ENCODE measurements at places on chromosomes 4 and X. TPM values are rescaled to one million over a fixed set of nuclear protein-coding genes. Genes with fewer than 3 reads are reported as not detected.

FGD1 gene
- total RNA-seq, result 2.9 TPM

TSPAN5 gene
- 8.9 TPM for total RNA-seq

ADAM29 gene
- not detected for total RNA-seq

UGT2B11 gene
- total RNA-seq, result not detected

SH3D19 gene
- total RNA-seq, result 11.5 TPM

NOX1 gene
- not detected for total RNA-seq

HSFX1 gene
- total RNA-seq, result 0.29 TPM

NEUROG2 gene
- total RNA-seq, result 0.26 TPM

LIMCH1 gene
- total RNA-seq, result 54.1 TPM

TMEM271 gene
- not detected for total RNA-seq

PAGE5 gene
- 464 TPM for total RNA-seq

OTC gene
- total RNA-seq, result not detected

SPANXA1 gene
- 18.7 TPM for total RNA-seq

LONRF3 gene
- total RNA-seq, result 10.3 TPM

PNCK gene
- 2.5 TPM for total RNA-seq

PDCL2 gene
- total RNA-seq, result 3.0 TPM

ADH5 gene
- total RNA-seq, result 96.2 TPM

AWAT2 gene
- total RNA-seq, result not detected

MTNR1A gene
- 0.49 TPM for total RNA-seq

COX7B2 gene
- total RNA-seq, result 5.8 TPM

GABRQ gene
- total RNA-seq, result not detected

HDAC8 gene
- 37.5 TPM for total RNA-seq

SOWAHB gene
- not detected for total RNA-seq

MTTP gene
- not detected for total RNA-seq

FAM47E gene
- 0.61 TPM for total RNA-seq

FNIP2 gene
- 5.7 TPM for total RNA-seq

ENPP6 gene
- total RNA-seq, result not detected

ELMOD2 gene
- total RNA-seq, result 16.2 TPM

PAGE4 gene
- total RNA-seq, result not detected

ZDHHC9 gene
- total RNA-seq, result 7.7 TPM

NDST3 gene
- total RNA-seq, result 0.23 TPM

CXorf51B gene
- not detected for total RNA-seq

MND1 gene
- total RNA-seq, result 22.7 TPM

FREM3 gene
- total RNA-seq, result not detected

TCP11X1 gene
- total RNA-seq, result not detected

RHOH gene
- total RNA-seq, result not detected

NKRF gene
- total RNA-seq, result 10.0 TPM

AMBN gene
- total RNA-seq, result not detected

RAB39B gene
- 5.3 TPM for total RNA-seq

LDB2 gene
- total RNA-seq, result not detected

All from A375 (cell line).